ENCODE measurements at places on chromosomes 6 and 20.

- H3K4me1 ChIP-seq: no peaks in the 10 kb centered on the region
- no peak for DNase-seq
- H3K36me3 ChIP-seq: no peaks in the 10 kb centered on the region
- no peak overlapping the region for H3K27ac ChIP-seq
- H3K4me3 ChIP-seq: no peak overlapping the region
- H3K27me3 ChIP-seq: no peaks in the 10 kb centered on the region
Observed at GRCh38 chr6:149054559-149055194, 262.8 kb upstream of the TAB2 start.

- no peak overlapping the region for H3K4me3 ChIP-seq
- H3K27ac ChIP-seq: no peak overlapping the region
- no peaks in the 10 kb centered on the region for H3K27me3 ChIP-seq
- no peaks in the 10 kb centered on the region for H3K36me3 ChIP-seq
Observed at GRCh38 chr20:24194143-24194542, 205.6 kb upstream of the GGTLC1 start.

- H3K27ac ChIP-seq: no peak overlapping the region
- H3K27me3 ChIP-seq: no peaks in the 10 kb centered on the region
- no peaks in the 10 kb centered on the region for H3K36me3 ChIP-seq
- H3K4me3 ChIP-seq: no peak overlapping the region
- DNase-seq: no peak
- no peaks in the 10 kb centered on the region for H3K4me1 ChIP-seq
Observed at GRCh38 chr6:136889271-136890193, 32.6 kb upstream of the SLC35D3 start.

- H3K4me3 ChIP-seq: no peak overlapping the region
- DNase-seq: no peak
- H3K4me1 ChIP-seq: no peaks in the 10 kb centered on the region
- no peaks in the 10 kb centered on the region for H3K27me3 ChIP-seq
- no peak overlapping the region for H3K27ac ChIP-seq
Observed at GRCh38 chr20:40154514-40154913, 534.5 kb downstream of the MAFB start.

DNA sequence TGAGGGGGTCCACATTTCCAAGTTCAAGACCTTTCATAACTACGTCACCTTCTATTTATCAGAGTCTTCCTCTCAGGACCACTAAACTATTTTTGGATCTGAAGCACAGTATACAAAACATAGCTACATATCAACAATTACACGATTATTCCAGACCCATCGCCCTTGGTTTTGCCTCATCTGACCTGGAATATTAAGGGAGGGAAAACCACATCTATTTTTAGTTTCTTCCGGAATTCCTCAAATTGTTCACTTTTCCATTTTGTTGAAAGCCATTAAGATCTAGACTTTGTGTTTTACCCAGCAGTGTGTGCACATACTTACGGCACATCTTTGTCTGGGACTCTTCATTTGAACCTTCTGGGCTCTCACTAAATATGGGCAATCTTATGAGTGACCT is 12.0 kb upstream of the ADGRF5 start:
- no peaks in the 10 kb centered on the region for H3K27me3 ChIP-seq
- no peaks in the 10 kb centered on the region for H3K36me3 ChIP-seq
- peaks cover 6% of the 10 kb centered on the region for H3K4me1 ChIP-seq
- H3K4me3 ChIP-seq: no peak overlapping the region

- DNase-seq: peak; percentile 17
- H3K27me3 ChIP-seq: no peaks in the 10 kb centered on the region
- H3K36me3 ChIP-seq: no peaks in the 10 kb centered on the region
Observed at GRCh38 chr20:54772893-54773642, 297.7 kb downstream of the DOK5 start.

DNA sequence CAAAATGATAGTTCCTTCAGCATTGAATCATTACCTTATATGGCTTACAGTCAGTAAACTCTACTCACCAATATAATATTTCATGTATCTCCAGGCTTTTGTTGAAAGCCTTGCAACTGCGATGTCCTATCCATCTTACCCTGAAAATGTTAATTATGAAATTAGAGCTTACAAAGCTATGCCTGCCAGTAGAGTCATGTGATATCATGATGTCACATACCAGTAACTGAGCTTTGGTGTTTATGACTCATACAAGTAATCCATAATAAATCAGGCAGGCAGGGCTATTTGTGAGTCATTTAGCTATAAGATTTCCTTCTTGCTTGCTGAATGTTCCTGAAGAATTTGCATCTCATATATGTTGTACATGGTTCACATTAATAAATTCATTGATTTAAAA is 44.9 kb upstream of the FAM83B start:
- H3K27ac ChIP-seq: no peak overlapping the region
- H3K36me3 ChIP-seq: no peaks in the 10 kb centered on the region
- no peaks in the 10 kb centered on the region for H3K27me3 ChIP-seq

DNA sequence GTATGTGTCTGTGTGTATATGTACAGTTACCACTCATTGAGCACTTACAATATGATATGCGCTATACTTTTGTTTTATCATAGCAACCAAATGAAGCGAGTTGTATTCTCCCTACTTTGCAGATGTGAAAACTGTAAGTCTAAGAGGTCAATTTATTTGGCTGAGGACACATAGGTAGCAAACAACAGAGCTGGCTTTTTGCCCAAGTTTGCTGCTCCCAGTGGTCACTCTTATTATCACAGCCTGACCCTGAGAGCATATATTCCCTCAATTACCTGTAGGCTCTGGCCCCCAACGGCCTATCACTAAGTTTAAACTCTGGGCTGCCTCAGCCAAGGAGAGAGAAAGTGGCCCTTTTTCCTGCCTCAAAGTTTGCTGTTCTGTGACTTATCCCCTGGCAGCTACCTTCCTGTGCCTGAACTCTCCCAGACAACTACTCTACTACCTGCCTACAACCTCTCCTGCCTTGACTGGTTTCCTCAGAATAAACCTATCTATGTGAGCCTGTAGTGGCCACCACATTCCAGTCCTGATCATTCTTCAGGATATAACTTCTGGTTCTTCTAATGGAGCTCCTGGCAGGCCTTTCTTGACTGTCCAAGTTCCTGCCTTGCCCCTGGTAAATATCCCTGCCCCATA is 221.8 kb downstream of the FRK start:
- no peaks in the 10 kb centered on the region for H3K4me1 ChIP-seq
- H3K4me3 ChIP-seq: no peak overlapping the region
- H3K36me3 ChIP-seq: no peaks in the 10 kb centered on the region
- H3K27ac ChIP-seq: no peak overlapping the region

DNA sequence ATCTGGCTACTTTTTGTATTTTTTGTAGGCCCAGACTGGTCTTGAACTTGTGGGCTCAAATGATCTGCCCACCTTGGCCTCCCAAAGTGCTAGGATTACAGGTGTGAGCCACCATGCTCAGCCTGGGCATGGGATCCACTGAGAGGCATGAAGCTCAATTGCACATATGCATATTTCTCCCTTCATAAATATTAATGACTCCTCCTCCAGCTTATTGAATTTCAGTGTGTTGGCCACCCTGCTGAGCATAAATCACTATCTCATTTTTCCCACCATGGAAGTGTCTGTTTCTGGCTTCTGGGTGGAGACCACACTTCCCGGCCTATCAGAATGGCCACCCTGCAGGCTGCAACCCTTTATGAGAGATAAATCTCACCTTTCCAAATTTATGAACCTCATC is 53.6 kb upstream of the KIF16B start:
- H3K36me3 ChIP-seq: no peaks in the 10 kb centered on the region
- H3K27me3 ChIP-seq: no peaks in the 10 kb centered on the region
- no peak for DNase-seq
- H3K4me1 ChIP-seq: no peaks in the 10 kb centered on the region
- no peak overlapping the region for H3K4me3 ChIP-seq

DNA sequence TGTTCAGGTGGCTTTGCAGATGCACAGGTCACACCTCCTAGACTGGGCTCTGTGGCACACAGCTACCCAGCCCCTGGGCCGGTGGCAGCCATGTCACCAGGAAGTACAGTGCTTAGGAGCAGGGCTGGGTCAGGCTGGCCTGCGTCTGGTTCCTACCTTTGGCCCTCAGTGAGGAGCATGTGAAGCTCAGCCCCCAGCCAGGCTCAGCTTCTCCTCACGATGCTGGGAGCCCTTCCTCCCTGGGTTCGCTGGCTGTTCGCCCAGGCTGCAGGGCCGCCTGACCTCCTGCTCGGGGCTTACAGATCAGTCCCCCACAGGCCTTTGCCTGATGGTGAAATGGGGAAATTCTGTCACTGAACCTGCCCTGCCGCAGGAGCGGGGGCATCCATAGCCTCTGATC is 23.1 kb downstream of the SPATA2 start:
- peaks cover 10% of the 10 kb centered on the region for H3K4me1 ChIP-seq
- no peaks in the 10 kb centered on the region for H3K36me3 ChIP-seq
- DNase-seq: no peak
- H3K27ac ChIP-seq: no peak overlapping the region
- no peaks in the 10 kb centered on the region for H3K27me3 ChIP-seq
- H3K4me3 ChIP-seq: no peak overlapping the region

- no peak overlapping the region for H3K27ac ChIP-seq
- no peak overlapping the region for H3K4me3 ChIP-seq
- H3K36me3 ChIP-seq: no peaks in the 10 kb centered on the region
- peak; percentile 64 for DNase-seq
Observed at GRCh38 chr6:35611240-35611639, 77.5 kb downstream of the FKBP5 start.

- H3K27ac ChIP-seq: no peak overlapping the region
- H3K27me3 ChIP-seq: no peaks in the 10 kb centered on the region
- DNase-seq: peak; percentile 79
- H3K4me1 ChIP-seq: peaks cover 3% of the 10 kb centered on the region
Observed at GRCh38 chr20:50850721-50851286, 55.9 kb downstream of the BCAS4 start.

DNA sequence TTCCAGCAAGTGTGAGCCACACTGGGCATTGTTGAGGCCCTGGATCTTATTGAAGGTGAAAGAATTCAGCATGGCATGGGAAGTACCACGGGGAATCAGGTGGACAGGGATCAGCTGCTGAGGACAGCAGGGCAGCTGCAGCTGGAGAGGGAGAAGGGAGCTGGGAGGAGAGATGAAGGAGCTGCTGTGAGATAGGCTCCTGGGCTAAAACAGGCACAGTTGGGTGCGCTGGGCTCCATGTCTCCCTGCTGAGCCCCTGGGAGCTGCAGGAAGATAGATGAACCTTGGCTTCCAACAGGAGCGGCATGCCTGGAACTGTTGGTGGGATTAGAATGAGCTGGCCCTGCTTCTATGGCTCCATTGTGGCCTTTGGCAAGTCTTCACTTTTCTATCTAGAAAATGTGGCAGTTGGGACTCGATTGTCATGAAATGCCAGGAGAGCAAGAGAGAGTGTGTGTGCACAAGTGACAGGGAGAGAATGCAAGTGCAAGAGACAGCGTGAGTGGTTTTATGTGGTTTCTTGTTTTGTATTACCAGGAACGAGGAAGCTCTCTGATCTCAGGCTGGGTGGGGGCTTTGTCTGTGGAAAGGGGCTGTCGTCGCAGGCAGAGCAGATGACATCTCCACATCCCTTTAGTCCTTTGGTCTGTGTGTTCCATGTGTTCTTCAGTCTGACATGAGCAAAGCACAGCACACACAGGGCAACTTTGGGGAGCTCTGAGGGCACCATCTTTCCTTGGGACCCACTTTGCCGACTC is 20.4 kb downstream of the SNPH start:
- H3K4me3 ChIP-seq: no peak overlapping the region
- H3K27me3 ChIP-seq: no peaks in the 10 kb centered on the region
- no peak overlapping the region for H3K27ac ChIP-seq
- H3K36me3 ChIP-seq: no peaks in the 10 kb centered on the region

DNA sequence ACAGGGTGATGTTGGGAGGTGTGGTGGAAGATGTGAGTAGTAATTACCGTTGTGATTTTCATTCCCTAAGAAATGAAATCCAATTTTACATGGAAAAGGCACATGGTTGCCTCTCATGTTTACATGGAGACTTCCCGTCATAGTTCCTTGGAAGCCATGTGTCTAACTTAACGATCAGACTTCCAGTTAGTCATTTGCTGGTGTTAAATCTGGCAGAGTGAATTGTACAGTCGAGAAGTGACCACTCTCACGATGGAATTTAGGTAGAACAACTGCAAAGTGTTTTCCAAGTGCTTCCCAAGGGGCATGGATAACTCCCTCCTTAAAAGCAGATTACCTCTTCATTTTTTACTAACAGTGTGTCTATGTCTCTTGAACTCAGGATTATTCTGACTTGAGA is 145.8 kb upstream of the CCN2 start:
- no peak for DNase-seq
- no peaks in the 10 kb centered on the region for H3K36me3 ChIP-seq
- no peak overlapping the region for H3K4me3 ChIP-seq
- H3K27me3 ChIP-seq: no peaks in the 10 kb centered on the region
- H3K27ac ChIP-seq: no peak overlapping the region
- H3K4me1 ChIP-seq: no peaks in the 10 kb centered on the region

GRCh38 chr20:31713312-31714273 is 9.1 kb downstream of the BCL2L1 start:
- no peaks in the 10 kb centered on the region for H3K27me3 ChIP-seq
- H3K4me3 ChIP-seq: no peak overlapping the region
- peak; percentile 90 for DNase-seq
- H3K36me3 ChIP-seq: no peaks in the 10 kb centered on the region
- peaks cover 17% of the 10 kb centered on the region for H3K4me1 ChIP-seq
- peak overlapping the region; percentile 77 for H3K27ac ChIP-seq

- no peaks in the 10 kb centered on the region for H3K36me3 ChIP-seq
- no peak overlapping the region for H3K4me3 ChIP-seq
- DNase-seq: no peak
- H3K27me3 ChIP-seq: no peaks in the 10 kb centered on the region
Observed at GRCh38 chr6:117018771-117019170, 141.7 kb downstream of the RFX6 start.

- H3K27me3 ChIP-seq: no peaks in the 10 kb centered on the region
- H3K27ac ChIP-seq: peak overlapping the region; percentile 45
- peak; percentile 81 for DNase-seq
- H3K4me3 ChIP-seq: no peak overlapping the region
- H3K36me3 ChIP-seq: no peaks in the 10 kb centered on the region
- peaks cover 5% of the 10 kb centered on the region for H3K4me1 ChIP-seq
Observed at GRCh38 chr6:1335367-1336037, 23.6 kb downstream of the FOXQ1 start.

- DNase-seq: no peak
- no peak overlapping the region for H3K4me3 ChIP-seq
Observed at GRCh38 chr6:35014341-35014740, 125.3 kb downstream of the ANKS1A start.

DNA sequence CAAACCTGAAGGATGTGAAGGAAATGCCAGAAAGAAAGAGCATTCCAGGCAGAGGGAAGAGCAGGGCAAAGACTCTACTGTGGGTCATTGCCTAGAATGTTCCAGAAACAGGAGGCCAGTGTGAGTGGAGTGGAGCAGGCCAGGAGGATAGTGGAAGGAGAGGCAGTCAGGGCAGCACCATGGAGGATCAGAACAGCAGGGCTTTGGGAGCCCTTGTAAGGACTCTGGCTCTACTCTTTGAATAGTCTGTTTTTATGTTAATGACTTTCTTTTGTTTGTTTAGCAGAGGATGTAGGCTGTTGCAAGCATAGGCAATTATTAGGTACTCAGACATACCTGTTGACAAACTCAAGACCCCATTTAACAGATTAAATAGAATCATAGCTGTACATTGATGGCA is 23.6 kb upstream of the FBXL4 start:
- no peak for DNase-seq
- H3K4me3 ChIP-seq: no peak overlapping the region
- no peaks in the 10 kb centered on the region for H3K27me3 ChIP-seq
- no peak overlapping the region for H3K27ac ChIP-seq
- no peaks in the 10 kb centered on the region for H3K36me3 ChIP-seq
